ENCODE measurements at places on chromosomes 2 and 18.

GRCh38 chr2:38528008-38528442 lies 74.7 kb downstream of the HNRNPLL start:
- DNase-seq = peak; percentile 48

DNA sequence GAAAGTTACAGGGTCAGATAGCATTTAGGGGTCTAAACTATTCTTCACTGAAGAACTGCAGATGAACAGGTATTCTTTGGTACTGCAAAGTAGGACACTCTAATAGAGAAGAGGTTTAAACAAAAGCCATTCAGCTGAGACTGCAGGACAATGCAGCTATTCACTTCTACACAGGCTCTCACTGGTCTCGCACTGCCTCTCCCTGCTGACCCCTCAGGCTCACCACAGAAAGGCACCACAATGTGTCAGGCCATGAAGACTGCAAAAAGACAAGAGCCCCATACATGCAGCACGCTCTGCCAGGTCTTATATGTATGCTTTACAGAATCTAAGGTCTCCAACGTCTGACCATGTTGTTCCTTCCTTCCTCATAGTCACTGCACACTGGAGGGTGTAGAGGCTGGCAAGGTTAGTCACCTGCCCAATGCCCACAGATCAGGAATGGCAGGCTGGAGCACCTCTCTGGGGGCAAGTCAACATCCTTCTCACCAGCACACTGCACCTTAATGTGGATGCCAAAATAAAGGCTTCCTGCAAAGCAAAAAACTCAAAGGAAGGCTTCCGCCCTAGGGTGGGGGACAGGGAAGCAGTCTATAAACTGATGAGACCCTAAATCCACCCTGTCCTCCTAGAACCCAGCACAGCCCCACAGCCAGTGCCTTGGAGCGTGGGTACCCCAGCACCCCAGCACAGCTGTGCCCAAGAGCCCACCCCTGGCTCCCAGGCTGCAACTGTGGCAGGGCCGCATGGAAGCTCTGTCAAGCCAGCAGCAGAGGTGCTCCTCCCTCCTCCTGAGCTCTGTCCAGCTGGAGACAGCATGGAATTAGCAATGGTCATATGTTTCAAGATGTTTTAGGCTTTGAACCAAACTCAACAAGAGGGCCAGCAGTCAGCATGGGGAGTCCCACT lies 10.7 kb upstream of the RNU4ATAC start:
- DNase-seq = no peak

GRCh38 chr2:177806025-177806424 lies 266.6 kb downstream of the PDE11A start:
- DNase-seq = no peak

DNA sequence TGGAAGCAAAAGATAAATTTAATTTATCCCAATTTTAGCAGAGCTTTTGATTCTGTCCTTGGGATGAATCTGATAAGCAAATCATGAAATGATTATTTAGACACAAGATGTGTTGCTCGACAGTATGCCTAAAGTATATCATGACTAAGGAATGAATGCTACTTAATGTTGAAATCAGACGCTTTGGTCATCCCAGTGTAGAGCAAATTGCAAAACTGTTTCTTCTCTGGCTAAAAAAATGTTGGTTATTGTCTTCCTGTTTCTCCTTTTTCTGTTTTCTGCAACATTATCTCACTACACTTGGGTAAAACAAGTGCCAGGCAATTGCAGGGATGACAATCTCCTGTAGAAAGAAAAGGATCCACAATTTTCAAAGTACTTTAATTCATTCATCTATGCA lies 66.4 kb downstream of the BABAM2 start:
- no peak for DNase-seq

GRCh38 chr2:225009768-225010167 lies 32.5 kb downstream of the DOCK10 start:
- no peak for DNase-seq

DNA sequence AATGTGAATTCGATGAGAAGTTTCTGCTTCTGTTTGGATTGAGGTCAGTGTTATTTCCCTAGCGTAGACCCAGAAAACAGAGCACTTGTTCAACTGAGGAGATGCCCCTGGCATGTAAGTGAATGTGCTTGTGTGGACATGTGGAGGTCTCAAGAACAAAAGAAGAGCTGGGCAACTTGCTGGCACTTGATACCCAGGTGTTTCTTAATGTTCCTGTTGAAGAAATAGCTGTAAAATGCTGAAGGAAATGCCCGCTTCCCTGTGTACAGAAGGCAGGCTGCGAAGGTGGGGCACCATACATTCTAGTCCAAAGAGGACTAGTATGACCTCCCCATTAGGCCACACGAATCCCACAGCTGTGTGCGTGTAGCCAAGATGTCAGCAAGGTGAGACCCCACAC lies 9.8 kb upstream of the LBH start:
- no peak for DNase-seq

- no peak for DNase-seq
Observed at GRCh38 chr2:113981404-113982134, 91.7 kb downstream of the ACTR3 start.

DNA sequence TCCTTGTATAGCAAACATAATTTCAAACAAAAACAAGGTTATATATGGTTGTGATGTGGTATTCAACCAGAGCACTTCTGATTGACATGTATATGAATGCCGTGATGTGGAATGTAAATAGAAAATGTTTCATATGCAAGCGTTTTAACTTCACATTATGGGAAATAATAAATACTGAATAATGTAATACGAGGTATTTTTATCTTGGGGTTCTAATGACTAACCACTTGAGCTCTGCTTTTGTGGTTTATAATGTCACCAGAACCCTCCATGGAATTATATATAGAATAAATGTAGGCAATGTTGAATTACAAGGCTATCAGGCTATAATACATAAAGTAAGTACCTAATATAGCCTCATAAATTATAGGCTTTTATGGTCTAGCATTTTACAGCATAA lies 72.4 kb downstream of the ZNF521 start:
- DNase-seq = no peak

DNA sequence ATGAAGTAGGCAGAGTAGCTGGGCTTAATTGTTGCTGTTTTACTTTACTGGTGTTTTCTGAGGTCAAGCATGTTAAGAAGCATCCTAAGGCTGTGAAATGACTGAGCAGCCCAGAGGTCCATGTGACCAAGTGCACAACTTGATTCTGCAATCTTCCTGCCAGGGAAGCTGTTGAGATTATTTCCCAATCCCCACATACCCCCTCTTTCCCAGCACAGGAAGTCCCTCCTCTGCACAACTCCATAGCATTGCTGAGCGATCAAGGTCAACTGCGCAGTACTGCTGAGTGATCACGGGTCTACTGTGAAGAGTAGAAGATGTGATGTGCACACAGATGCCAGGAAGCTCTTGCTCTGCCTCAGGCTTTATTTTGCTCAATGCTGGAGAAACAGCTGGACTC lies 105.8 kb downstream of the GALNT14 start:
- no peak for DNase-seq

GRCh38 chr2:215313255-215313613 lies 1.4 kb downstream of the ATIC start:
- no peak for DNase-seq

DNA sequence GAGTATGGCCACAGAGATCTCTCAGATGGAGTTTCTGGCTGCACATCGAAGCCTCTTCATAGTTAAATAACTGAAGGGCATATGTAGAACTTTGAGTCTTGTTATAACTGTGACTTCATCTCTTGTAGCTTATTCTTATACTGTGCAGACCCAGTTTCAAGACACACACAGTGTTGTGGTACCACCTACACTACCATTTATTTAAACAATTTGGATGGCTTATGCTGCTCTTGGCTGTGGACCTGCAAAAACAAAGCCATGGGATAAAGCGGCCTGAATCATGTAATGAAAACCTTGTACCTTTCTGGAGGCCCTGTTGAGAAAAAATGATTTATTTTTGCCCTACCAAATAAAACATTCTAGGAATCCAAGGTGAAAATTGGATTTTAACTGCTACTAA lies 262.8 kb upstream of the RASGRP3 start:
- no peak for DNase-seq

GRCh38 chr2:82485701-82486100 lies 1973.4 kb downstream of the SUCLG1 start:
- DNase-seq = no peak

GRCh38 chr2:65766768-65767267 lies 334.4 kb upstream of the SPRED2 start:
- no peak for DNase-seq

Data from stimulated activated CD4-positive, alpha-beta T cell treated with anti-CD3 and anti-CD28 coated beads, Interleukin-12 subunit alpha, Interleukin-12 subunit beta, amount 100 ng/mL, for 24 hours (primary cell).